ENCODE measurements at places on chromosomes 4 and X.

DNA sequence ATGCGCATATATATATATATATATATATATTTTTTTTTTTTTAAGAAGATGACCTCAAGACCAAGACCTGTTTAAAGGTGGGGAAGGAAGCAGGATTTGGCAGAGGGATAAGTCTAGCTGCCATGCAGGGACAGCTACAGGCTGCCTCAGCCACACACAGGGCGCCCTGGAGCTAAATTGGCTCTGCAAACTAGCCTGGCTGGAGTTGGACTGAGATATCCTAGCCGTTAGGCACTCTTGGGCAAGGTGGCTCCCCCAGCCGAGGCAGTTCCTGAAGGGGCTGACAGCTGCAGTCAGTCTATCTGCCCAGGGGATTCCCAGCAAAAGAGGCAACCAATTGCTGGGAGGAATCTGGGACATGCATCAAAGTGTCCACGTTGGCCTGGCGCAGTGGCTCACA, 21.9 kb downstream of the TRIML1 start:
- no peak for DNase-seq

DNA sequence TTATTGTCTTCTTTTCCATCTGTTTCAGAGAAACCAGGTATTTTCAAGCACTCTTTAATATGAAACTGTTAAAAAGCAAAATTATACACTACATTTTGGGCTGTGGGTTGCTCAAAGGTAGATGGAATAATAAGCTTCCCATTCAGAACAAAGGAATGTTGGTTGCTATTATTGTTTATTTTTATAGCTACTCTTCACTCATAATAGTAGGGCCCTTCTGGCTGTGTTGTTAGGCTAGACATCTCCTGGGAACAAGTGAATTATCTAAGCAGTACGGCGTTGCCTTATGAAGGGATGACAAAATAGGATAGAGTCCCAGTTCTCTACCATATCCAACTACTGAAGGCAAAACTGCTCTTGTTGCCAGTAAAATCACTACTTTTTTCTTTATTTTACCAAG, 34.2 kb downstream of the TENM3 start:
- DNase-seq = no peak

DNA sequence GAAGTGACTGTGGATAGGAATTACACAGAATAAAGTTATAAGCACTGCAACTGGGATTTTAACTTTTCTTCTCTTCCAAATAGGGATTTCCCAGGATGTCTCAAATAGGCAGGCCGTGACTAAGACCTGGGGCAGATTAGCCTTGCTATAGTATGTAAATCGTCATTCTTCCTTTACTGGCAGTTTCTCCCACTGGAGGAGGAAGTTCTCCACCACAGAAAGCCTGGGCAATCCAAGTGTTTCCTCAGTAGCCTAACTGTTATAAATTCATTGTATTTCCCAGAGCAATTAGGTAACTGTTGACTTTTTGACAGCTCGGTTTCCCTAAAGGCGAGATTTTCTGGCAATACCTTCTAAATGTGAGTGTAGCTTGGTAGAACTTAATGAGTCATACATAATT, at the start of gene TNIP3:
TNIP3 (minus strand) TSS at position 31 of the 400 bp plus-strand sequence. CDS start 196 bp downstream, outside the sequence.
- DNase-seq = no peak

DNA sequence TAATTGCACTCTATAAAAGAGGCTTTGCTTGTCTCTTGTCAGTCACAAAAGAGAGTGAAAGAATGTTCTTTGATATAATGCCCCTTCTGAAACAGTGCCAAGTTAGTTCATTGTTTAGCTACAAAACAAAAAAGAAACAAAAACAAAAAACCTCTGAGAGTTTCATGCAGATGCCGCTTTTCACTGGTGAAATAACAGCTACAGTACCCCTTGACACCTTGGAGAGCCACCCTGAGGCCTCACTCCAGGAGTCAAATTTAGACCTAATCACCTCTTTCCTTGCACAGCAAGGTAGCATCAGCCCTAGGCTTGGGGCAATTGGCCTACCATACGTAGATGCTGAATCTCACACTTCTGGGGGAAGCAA, 185.2 kb downstream of the UNC5C start:
- no peak for DNase-seq

GRCh38 chrX:153857348-153857903, 27.1 kb upstream of the PDZD4 start:
- DNase-seq = no peak

- no peak for DNase-seq
These were observed 208.4 kb upstream of the ADAMTS3 start for GRCh38 chr4:72777436-72777835.

DNA sequence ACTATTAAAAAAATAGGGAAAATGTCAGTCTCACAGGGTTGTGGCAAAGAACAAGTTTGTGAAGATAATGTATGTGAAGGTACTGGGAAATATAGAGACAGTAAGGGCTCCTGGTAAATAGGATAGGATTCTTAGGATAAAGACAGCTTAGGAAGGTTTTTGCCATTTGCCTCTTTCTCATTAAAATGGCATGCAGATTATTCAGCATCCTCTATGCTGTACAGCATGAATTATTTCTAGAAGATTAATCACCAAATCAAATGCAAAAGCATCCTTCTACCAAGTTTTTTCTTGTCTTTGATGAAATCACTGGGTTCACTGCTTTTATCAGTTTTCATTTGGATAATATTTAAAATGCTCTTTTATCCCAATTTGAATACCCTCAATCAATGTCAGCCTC, 142.8 kb downstream of the NDST3 start:
- no peak for DNase-seq

GRCh38 chr4:112859456-112860184, 189.8 kb upstream of the ANK2 start:
- no peak for DNase-seq

DNA sequence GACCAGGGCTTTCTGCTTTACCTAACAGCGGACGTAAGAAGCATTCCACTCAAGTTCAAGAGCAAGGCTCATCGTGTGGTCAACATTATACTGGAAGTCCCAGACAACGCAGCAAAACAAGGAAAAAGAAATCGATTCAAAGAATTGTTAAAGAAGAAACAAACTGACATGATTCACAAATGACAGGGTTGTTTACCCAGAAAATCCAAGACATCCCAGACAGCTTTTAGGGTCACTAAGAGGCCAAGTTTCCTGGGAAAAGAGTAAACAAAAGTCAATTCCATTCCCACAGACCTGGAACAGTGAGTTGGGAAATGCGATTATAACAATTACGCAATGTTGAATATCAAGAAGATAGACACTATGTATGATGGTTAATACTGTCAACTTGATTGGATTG, 21.5 kb upstream of the HTRA3 start:
- DNase-seq = no peak
